ENCODE measurements at places on chromosomes 1 and 21. TPM values are rescaled to one million over a fixed set of nuclear protein-coding genes. Genes with fewer than 3 reads are reported as not detected.

LCE1E gene
- total RNA-seq = not detected

SYPL2 gene
- not detected for total RNA-seq

CCDC18 gene
- total RNA-seq = 7.6 TPM

KCNK1 gene
- total RNA-seq = 0.10 TPM

DNAH14 gene
- 2.7 TPM for total RNA-seq
